Tibial nerve (tissue), 4 donors: ENCODE measurements at places on chromosomes 6 and 20. TPM values are rescaled to one million over a fixed set of nuclear protein-coding genes. Genes with fewer than 3 reads are reported as not detected.

Gene RHAG
- 2.6 TPM for total RNA-seq

- no peak for DNase-seq
Measured at GRCh38 chr6:96522465-96523009, 931 bp downstream of the UFL1 start.

DNA sequence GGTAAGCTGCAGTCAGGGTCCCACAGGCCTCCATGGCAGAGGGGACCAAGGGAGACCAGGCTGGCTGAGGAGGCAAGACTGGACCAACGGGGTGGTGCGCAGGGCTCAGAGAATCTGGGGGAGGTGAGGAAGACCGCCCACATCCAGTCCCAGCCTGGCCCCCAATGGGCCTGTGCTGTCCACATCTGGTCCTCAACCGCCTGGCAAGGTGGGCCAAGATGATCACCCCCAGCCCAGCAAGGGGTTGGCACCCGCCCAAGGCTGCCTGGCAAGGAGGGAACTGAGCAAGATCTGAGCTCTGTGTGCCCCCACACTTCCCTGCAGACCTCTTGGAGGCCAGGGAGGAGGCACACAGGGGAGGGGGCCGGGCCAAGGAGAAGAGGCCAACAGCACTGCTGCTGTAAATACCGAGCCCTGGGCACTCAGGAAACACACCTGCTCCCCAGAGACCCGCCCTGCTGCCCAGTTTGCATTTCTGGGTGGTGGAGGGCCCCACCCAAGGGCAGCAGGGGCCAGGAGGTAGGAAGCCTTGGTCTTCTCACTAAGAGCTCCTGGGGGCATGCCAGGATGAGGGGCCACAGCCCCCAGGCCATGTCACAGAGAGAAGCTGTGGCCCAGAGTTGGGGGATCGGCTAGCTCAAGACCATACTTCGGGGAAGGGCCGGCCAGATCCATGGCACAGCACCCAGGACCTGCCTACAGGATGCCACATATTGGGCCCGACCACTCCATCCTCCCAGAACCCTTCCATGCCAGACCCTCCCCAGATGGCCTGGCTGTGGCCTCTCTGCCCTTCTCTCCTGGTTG is 109.6 kb downstream of the ASXL1 start:
- DNase-seq = no peak

DNA sequence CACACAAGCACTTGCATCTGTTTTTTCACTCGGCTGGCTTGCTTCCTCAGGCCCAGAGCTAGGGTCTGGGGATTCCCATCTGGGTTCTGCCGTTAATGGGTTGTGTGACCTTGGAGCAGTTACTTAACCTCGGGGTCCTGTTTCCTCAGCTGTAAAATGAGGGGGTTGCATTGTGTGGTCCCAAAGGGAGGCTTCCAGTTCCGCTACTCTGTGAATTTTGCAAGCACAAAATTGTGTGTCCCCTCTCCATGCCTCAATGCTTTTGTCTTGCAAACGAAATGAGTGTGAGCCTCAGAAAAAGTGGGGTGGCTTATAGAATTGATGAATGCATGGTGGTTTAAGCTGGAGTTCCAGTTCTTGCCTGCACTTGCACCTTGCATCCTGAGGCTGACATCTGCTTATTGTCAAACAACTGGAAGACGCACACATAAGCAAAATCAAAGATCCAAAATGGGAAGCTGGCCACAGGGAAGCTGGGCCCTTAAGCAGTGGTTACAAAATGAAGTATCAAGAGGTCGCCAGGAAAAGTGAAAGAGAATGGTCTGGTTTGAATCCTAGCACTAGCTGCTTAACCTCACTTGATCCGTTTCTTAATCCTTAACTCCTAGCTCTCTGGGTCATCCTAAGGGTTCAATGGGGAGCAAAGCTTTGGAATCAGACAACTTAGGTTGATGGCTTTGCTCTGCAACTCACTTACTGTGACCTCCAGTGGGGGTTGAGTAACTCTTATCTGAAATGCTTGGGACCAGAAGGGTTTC is 490.6 kb downstream of the DHX35 start:
- no peak for DNase-seq

Gene RUNX2
- 7.3 TPM for total RNA-seq

- no peak for DNase-seq
Measured at GRCh38 chr6:39792540-39793450, 619 bp downstream of the DAAM2 start.

DNA sequence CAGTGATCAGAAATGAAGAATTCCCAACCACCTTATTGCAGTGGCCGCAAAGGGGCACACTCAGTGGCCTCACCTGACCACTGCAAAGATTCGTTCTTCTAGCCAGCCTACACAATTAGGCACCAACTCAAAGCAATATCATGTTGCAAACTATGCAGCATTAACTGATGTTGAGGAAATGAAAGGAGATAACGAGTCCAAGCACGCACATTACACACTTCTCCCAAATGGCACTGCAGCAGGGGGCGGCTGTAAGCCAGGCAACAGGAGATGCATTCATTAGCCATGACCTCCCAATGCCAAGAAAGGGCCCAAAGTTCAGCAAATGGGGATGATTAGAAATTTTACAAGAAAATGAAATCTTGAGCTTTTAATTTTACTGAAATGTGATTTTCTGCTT is 39.3 kb downstream of the ATXN1 start:
- DNase-seq = no peak

Gene SLC2A10
- 28.6 TPM for total RNA-seq

Gene SSTR4
- total RNA-seq = not detected

Gene IL17A
- total RNA-seq = not detected

GRCh38 chr20:22908944-22909343 is 126.2 kb upstream of the SSTR4 start:
- no peak for DNase-seq

- DNase-seq = no peak
Measured at GRCh38 chr6:167669870-167670802, 156.6 kb upstream of the AFDN start.

DNA sequence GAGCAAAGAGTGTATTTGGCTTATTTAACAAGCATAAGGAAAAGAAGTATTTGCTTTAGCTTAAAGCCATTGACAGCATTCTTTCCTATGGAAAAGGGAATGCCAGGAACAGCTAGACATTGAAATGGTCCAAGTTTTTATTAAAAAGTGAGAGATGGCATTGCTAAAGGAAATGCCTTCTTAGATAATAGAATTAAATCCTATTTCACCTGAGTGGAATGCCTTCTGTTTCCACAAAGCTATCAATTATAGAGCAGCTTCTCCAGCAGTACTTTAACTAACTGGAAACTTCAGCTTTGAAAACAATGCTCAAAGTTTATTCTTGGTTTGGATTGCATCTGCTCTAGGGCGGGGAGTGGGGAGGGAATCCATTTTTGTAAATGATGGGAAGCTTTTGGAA is 85.1 kb upstream of the CNKSR3 start:
- DNase-seq = no peak

Gene KCNK16
- not detected for total RNA-seq

Gene CCR6
- not detected for total RNA-seq

DNA sequence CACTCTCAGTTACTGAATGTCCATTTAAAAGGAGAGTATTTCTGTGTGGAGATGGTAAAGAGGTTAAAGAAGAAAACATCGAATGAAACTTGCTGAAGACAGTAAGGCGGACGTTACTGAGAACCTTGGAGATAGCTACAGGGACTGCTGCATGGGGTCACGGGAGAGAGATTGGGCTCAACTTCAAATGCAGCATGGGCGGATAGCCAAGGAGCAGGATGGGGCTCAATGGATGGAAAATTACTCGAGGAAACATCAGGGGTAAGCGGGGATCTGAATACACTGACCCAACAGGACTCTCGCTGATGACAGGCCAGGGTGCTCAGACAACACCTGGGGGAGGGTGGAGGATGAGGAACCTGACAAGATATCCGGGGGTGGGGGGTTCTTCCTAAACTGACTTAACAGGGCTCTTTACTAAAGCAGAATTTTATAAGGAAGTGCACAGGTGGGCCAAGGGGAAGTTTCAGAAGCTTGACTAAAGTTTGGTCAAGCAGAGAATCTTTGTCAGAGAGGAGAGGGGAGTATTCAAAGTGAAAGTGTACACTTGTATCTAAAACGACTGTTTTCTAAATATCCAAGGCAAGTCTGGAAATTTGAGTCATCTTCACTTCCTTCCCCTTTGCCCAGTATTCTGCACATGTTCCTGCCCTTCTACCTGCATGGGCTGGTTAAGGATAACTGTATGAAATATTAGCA is 22.8 kb downstream of the ECT2L start:
- DNase-seq = no peak

Gene PI16
- total RNA-seq = 39.6 TPM

Gene PTPRT
- total RNA-seq = not detected

Gene CDSN
- total RNA-seq = not detected

DNA sequence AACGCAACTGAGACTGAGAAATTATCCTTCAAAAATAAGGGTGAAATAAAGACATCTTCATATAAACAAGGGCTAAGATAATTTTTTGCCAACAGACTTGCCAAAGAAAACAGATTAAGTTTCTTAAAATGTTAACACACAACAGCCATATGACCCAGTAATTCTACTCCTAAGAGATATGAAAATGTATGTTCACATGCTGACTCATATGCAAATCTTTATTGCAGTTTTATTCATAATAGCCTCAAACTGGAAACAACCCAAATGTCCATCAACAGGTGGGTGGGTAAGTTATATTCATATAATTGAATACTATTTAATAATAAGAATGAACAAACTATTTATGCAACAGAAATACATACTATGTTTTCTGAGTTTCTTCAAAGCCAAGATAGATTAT is 140.1 kb downstream of the REV3L start:
- no peak for DNase-seq

- DNase-seq = no peak
Measured at GRCh38 chr20:60232380-60232779, 274.2 kb downstream of the CDH26 start.

Gene TUBB2B
- 47.6 TPM for total RNA-seq
